Muscle of back (tissue), 13 donors: ENCODE measurements at places on chromosomes 6 and 20.

- no peak for DNase-seq
Measured at GRCh38 chr20:61883857-61884393, 181.8 kb downstream of the TAF4 start.

DNA sequence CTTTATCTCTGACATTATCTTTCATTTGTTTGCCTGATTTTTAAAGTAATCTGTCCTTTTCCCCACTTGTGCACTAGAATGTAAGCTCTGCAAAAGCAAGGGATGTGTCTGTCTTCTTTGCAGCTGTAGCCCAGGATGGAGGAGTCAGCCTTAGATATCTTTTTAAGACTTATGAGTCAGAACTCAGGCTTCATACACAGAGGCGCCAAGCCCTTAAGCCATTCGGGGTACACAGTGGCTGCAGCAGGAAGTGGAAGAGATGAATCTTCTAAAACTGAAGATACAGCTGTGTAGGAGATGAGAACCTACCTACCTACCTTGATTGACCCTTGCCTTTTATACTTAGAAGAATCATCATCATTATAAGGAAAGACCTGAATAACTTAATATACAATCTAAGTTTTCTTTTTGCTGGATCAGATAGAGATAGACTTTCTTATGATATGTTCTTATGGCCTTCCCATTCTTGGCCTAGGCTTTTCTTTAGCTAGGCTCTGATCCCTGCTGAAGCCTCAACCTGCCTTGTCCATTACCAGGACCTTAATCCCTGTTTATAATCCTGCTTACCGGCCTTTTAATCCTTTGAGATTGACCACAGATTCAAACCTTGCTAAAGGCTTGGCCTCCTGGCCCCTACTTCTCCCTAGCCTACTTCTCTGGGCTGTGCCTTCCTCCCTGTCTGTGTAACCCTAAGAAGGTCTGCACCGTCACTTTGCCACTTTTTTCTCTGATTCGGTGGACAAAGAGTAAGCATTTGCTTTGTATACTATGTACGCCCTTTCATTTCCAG lies 304.5 kb downstream of the PRL start:
- peak; percentile 22 for DNase-seq

GRCh38 chr6:85464260-85464644 lies 14.4 kb downstream of the NT5E start:
- peak; percentile 26 for DNase-seq

- no peak for DNase-seq
Measured at GRCh38 chr6:91538622-91539021, 951.8 kb upstream of the MAP3K7 start.

GRCh38 chr20:24164360-24164759 lies 175.8 kb upstream of the GGTLC1 start:
- no peak for DNase-seq

- no peak for DNase-seq
Measured at GRCh38 chr20:48538856-48539255, 288.9 kb downstream of the PREX1 start.

DNA sequence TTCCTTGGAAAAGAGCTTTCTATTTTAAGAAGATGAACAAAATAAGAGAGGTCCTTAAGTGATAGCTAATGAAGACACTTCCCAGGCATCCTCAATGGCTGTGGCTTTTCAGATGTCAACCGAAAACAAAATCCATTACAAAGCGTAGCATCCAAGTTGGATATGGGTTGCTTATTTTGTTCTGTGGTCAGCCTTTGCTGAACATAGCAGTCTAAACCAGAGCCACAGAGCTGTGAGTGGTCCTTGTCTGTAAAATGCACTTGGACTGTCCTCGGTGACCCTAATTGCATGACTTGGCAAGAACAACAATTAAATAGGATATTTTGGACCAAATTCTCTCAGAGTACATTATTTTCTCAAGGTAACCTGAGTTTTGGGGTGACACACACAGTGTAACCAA lies 10.4 kb upstream of the BFSP1 start:
- no peak for DNase-seq

DNA sequence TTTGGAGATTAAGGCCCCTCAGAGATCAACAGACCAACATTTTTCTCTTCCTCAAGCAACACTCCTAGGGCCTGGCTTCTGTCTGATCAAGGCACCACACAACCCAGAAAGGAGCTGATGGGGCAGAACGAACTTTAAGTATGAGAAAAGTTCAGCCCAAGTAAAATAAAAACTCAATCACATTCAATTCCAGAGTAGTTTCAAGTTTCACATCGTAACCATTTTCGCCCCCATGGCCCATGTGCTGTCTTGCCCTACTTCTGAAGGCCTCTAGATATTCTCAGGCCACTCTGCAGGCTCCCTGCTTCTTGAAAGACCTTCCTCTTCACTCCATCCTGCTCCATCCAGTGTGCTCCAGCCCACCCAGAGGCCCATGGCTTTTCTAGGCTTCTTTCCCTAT lies 4.2 kb downstream of the IL17A start:
- DNase-seq: no peak

DNA sequence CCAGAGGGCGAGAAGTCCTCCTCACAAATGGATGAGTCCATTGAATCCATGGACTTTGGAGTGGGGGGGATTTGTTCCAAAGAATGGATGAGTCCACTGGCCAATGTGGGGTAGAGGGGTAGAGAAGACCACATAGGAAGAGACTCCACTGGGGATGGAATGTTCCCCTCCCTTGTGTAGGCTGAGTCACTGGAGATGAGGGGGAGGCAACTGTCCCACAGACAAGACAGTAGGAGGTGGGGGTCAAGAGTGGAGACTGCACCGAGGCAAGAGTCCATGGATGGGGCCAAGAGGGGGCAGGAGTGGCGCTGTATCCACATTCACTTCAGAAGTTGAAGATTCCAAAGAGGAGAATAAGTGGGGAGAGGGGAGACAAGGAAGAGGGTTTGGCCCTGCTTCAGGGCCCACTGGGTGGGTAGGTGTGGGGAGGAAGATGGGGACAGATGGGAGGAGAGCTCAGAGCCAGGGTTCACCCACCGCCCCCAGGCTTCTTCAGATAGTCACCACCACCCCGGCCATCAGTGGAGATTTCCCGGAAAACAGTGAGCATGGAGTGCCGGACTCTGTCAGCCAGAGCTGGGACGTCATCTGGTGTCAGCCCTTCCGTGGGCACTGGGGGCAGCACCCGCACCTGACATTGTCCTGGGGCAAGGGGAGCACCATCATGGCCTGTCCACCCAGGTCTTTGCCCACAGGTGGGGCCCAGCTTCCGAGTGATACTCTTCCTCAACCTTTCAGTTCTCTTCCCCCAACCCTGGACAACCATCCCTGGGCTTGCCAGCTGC lies 4.6 kb downstream of the EGFL8 start:
- DNase-seq: no peak

GRCh38 chr20:64080013-64080812 lies at the start of gene OPRL1:
Gene OPRL1 (plus strand): TSS chr20:64080082. CDS start chr20:64092721, 12,639 bp downstream.
- DNase-seq: peak; percentile 60

DNA sequence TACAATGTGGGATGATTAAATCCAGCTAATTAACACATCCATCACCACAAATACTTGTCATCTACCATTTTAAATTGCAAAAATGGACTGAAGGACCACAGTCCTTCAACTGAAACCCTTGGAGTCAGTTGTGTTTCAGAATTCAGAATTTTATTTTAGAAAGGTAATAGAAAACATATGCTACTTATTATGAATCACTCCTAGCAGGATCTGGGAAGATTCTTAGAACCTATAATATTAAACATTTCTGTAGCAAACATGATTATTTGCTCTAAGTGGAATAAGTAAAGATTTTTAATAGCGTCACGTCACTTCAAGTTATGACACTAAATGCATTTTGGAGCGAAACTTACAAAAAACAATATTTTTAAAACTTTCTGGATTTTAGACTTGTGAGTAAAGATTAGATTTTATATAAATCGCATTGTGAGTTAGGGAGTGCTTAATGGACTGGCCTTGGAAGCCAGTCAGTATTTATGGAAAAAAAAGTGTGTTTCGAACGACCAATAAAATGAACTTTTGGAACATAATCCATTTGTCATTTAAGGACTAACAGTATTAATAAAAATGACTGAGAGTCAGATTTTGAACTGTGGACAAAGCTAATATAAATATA lies 71.8 kb upstream of the PHACTR2 start:
- peak; percentile 36 for DNase-seq

GRCh38 chr6:104579310-104579863 lies 280.3 kb downstream of the HACE1 start:
- no peak for DNase-seq

- no peak for DNase-seq
Measured at GRCh38 chr20:38957235-38957876, 4.8 kb upstream of the DHX35 start.

DNA sequence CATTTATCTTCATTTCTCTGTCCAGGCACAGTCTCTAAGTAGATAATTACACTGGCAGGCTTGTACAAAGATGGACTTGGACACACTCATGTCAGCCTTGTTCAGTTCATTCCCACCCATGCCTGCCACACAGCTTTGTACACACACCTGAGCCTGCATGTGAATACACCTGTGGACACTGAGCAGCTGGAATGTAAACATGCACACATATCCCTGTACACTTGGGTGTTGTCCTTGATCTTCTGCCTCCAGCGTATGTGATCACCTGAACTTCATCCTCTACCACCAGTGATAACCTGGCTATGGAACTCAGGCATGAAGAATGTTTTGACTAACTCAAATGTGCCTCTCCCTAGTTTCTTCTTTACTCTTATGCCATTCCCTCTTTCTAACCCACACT lies 190.6 kb downstream of the DHX35 start:
- no peak for DNase-seq

GRCh38 chr20:31877684-31878083 lies 7.2 kb downstream of the TTLL9 start:
- no peak for DNase-seq

GRCh38 chr6:34056305-34057108 lies 89.4 kb downstream of the GRM4 start:
- peak; percentile 78 for DNase-seq

- no peak for DNase-seq
Measured at GRCh38 chr6:170209354-170210025, 81.4 kb downstream of the DLL1 start.
